ENCODE measurements at places on chromosomes 11 and 22.
A peak's percentile ranks its signal among the peaks of the same experiment; 100 is the strongest.

DNA sequence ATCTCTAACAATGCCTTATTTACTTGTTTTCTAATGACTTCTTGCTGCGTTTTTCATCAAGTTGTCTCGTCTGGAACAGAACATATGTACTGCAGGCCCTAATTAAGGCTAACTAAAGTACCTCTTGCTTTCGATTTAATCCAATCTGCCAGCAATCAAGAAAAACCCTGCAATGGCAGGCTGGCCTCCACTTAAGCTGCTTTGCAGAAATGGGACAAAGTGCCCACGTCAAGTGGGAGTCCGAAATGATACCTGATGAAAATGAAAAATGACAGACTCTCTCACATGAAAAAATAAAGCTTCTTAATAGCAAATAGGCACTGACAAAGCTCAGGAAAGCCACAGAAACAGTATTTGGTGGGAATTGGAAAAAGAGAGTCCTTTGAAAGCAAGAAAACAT, 1454.7 kb downstream of the FAM181B start:
- DNase-seq = no peak

DNA sequence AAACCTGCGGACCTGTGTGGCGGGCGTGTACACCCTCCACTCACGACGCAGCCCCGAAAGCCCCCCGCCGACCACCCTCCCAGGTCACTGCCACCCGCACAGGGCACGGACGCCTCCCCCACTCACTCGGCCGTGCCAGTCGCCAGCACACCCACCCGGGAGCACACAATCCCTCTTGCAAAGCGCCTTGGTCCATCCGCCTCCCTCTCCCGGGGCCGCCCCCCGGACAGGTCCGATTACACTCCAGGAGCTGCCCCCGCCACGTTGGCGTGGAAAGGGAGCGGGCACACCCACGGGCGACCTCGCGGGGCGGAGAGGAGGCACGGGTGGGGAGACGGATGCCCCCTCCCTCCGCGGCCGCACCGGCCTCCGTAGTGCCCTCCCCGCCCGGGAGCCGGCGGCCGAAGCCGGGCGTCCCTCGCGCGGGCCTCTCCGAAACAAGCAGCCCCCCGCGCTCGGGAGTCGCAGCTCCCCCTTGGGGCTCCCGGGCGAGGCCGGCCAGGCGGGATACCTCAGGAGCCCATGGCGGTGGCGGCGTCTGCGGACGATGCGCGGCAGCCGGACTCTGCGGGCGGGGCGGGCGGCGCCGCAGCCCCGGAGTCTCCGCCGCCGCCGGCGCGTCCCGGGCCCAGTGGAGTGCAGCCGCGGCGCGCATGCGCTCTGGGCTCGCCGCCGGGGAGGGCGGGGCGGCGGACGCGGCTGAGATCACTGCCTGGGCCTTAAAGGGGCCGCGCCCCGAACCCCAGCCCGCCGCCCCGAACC, at the start of gene TMEM184B:
TMEM184B (minus strand) TSS at position 638 of the 762 bp plus-strand sequence. CDS start 25,049 bp downstream, outside the sequence.
- DNase-seq = peak; percentile 87

GRCh38 chr11:43931717-43932039, 10.8 kb upstream of the C11orf96 start:
- no peak for DNase-seq

GRCh38 chr11:46356924-46357482, 9.7 kb downstream of the DGKZ start:
- DNase-seq = no peak

DNA sequence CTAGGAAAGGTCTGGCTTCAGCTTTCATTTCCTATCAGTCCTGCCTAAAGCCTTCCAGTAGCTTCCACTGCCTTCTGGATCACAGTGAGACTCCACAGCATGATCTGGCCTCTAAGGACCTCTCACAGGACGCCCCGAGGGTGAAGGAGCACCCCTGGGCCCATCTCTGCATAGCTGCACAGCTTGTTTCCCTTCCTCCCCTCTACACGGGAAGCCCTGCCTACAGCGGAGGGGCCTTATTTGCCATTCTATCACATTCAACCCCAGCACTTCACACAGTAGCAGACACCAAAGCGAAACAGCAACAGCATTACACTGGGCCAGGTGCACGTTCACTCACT, 162.3 kb upstream of the GRK3 start:
- DNase-seq = no peak

Data from COLO829 (cell line).